ENCODE measurements at places on chromosomes 13 and 19. TPM values are rescaled to one million over a fixed set of nuclear protein-coding genes. Genes with fewer than 3 reads are reported as not detected.
A peak's percentile ranks its signal among the peaks of the same experiment; 100 is the strongest.

DNA sequence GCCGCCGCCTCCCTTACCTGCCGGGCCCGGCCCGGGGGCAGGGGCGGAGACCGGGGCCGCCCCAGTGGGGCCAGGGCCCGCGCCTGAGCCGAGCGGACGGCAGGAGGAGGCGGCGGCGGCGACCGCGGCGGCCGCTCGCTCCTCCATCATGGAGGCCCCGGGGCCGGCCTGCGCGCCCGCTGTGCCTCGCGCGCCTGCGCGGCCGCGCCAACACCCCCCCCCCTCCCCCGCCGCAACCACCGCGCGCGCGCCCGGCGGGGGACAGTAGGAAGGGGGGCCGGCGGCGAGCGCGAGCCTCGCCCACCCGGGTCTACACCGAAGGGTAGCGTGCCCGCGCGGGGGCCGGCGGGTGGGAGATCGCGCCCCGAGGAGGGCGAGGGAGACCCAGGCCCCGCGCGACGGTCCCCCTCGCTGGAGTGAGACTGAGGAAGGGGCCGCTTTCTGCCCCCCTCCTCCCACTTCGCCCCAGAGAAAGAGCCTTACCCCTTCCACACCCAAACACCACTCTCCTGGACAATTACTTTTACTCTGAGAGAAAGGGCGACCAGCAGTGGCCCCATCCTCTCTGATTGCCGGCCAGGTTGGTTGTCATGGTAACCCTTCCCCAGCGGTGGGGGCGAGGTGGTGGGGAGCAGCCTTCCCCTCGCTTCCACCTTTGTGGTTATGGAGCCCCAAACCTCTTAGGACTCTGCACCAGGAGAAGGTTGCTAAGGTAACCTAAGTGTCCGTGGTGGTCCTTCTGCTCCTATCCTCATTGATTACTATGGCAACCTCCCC lies at the start of gene STRN4:
Gene STRN4, minus strand, starts transcription at position 170 of the 777 bp plus-strand sequence. Its CDS starts 20 bp downstream, at position 150.
- peak within 1 kb of the TSS; percentile 100 for H3K4me3 ChIP-seq
- peak within 1 kb of the TSS; percentile 98 for H3K27ac ChIP-seq
- DNase-seq = peak; percentile 75
- no peaks in the 10 kb centered on the region for H3K4me1 ChIP-seq

- H3K36me3 ChIP-seq = no peaks in the 10 kb centered on the region
- H3K4me3 ChIP-seq = no peak overlapping the region
- no peaks in the 10 kb centered on the region for H3K27me3 ChIP-seq
- no peaks in the 10 kb centered on the region for H3K4me1 ChIP-seq
- no peak for DNase-seq
These were observed 46.4 kb downstream of the ZNF85 start for GRCh38 chr19:20969498-20969897.

GRCh38 chr13:33025220-33025744 lies 9.1 kb downstream of the KL start:
- no peak overlapping the region for H3K27ac ChIP-seq
- H3K27me3 ChIP-seq = peaks cover 42% of the 10 kb centered on the region
- no peak overlapping the region for H3K4me3 ChIP-seq
- H3K36me3 ChIP-seq = no peaks in the 10 kb centered on the region
- DNase-seq = no peak
- H3K4me1 ChIP-seq = no peaks in the 10 kb centered on the region

CACNG6 gene
- total RNA-seq = 38.4 TPM

C19orf67 gene
- total RNA-seq = 3.6 TPM

- DNase-seq = no peak
- H3K4me1 ChIP-seq = no peaks in the 10 kb centered on the region
- no peak overlapping the region for H3K27ac ChIP-seq
- H3K4me3 ChIP-seq = no peak overlapping the region
- H3K27me3 ChIP-seq = peaks cover 74% of the 10 kb centered on the region
- no peaks in the 10 kb centered on the region for H3K36me3 ChIP-seq
These were observed 310.2 kb downstream of the ZNF536 start for GRCh38 chr19:30682146-30682998.

TJP3 gene
- total RNA-seq = 5.2 TPM

DNA sequence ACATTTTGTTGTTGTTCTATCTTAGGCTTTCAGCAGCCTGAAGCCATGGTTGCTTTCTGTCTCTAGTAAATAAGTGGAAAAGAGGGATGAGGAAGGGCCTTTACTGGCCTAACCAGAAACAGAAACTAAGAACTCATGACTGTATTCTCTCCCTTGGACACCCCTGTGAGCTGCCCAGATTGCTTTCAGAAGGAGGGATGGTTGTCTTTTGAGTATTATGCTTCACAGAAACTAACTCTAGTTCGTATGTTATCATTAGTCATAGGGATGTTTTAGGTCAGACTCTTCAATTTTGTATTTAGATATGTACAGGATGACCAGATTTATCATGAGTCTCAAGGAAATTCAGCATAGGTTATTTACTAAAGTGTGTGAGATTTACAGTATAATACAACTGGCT lies 17.5 kb downstream of the BORA start:
- no peak overlapping the region for H3K27ac ChIP-seq
- no peak for DNase-seq
- no peak overlapping the region for H3K4me3 ChIP-seq
- H3K27me3 ChIP-seq = no peaks in the 10 kb centered on the region

DNA sequence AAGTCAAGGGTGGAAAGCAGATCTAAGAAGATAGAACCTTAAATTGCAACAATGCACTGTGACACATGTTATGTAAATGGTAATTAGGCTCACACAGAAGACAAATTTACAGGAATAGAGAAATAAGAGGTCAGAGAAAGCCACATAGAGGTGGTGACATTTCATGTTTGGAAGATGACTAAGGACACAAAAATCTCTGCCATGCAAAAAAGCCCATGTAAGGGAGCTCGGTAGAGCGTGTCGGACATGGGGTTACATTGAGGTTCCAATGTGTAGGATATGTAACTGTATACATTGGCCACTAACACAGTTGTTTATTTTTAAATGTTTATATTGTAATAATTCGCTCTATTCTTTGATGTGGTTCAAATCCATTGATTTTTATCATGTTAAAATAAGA lies 33.7 kb downstream of the SUGT1 start:
- H3K4me1 ChIP-seq = no peaks in the 10 kb centered on the region
- H3K36me3 ChIP-seq = peaks cover 17% of the 10 kb centered on the region
- no peaks in the 10 kb centered on the region for H3K27me3 ChIP-seq
- no peak overlapping the region for H3K27ac ChIP-seq

GRCh38 chr19:33905473-33905936 lies 108.8 kb downstream of the KCTD15 start:
- H3K4me3 ChIP-seq = peak overlapping the region; percentile 30
- H3K36me3 ChIP-seq = no peaks in the 10 kb centered on the region
- no peaks in the 10 kb centered on the region for H3K4me1 ChIP-seq
- DNase-seq = peak; percentile 22
- H3K27me3 ChIP-seq = no peaks in the 10 kb centered on the region
- H3K27ac ChIP-seq = no peak overlapping the region

- DNase-seq = no peak
- no peaks in the 10 kb centered on the region for H3K27me3 ChIP-seq
These were observed 184.1 kb downstream of the RGCC start for GRCh38 chr13:41641429-41641828.

DNA sequence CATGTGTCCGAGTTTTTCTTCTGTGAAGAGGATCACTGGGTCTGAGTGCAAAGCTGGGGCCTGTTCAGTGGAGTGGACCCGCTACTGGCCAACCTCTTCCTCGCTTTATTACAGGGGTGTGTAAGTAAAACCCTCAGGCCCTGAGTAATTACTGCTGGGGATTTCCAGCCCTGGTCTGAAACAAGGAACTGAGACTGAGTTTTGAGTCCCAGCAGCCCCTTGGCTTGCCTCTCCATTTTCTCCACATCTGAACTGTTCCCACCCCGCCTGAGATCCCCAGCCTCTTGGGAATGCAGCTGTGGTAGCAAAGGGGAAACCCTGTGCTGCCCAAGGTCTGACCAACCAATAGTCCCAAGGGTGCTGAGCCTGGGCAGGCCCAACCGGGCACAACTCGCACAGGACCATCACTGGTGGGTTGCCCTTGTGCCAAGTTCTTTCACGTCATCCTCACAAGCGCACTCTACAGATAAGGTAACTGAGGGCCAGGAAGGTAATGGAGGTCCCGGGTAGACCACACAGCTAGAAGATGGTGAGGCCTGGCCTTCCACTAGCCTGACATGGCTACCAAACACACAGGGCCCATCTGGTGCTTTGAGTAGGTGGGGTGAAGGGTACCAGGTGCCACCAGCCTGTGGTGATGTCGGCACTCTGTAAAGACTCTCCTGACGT lies 13.7 kb upstream of the SLC35E1 start:
- peak overlapping the region; percentile 79 for H3K27ac ChIP-seq
- peaks cover 77% of the 10 kb centered on the region for H3K4me1 ChIP-seq
- H3K27me3 ChIP-seq = no peaks in the 10 kb centered on the region

GRCh38 chr13:107091428-107091827 lies 523.5 kb upstream of the ARGLU1 start:
- no peaks in the 10 kb centered on the region for H3K36me3 ChIP-seq
- DNase-seq = peak; percentile 5
- no peaks in the 10 kb centered on the region for H3K4me1 ChIP-seq
- H3K4me3 ChIP-seq = no peak overlapping the region
- no peak overlapping the region for H3K27ac ChIP-seq
- H3K27me3 ChIP-seq = peaks cover 74% of the 10 kb centered on the region

INSR gene
- total RNA-seq = 27.8 TPM

ZNF234 gene
- 16.4 TPM for total RNA-seq

MBD3L3 gene
- not detected for total RNA-seq

DNA sequence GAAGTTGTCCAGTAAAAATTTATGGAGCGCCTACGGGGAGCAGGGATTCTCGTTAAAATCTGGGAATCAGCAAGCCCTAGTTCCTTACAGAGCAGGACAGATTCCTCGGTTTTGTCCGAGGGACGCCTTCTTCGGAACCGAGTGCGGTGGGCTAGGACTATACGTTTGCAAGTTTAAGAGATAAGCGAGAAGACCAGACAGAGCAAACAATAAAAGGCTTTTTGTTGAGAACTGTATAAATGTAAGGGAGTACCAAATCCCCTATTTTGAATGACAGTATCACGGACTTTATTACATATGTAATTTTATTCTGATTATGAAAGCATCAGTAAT lies 971 bp upstream of the ANKRD10 start:
- peaks cover 20% of the 10 kb centered on the region for H3K4me1 ChIP-seq
- no peak for DNase-seq
- H3K36me3 ChIP-seq = no peaks in the 10 kb centered on the region
- peak overlapping the region; percentile 76 for H3K4me3 ChIP-seq
- peak overlapping the region; percentile 98 for H3K27ac ChIP-seq

DNA sequence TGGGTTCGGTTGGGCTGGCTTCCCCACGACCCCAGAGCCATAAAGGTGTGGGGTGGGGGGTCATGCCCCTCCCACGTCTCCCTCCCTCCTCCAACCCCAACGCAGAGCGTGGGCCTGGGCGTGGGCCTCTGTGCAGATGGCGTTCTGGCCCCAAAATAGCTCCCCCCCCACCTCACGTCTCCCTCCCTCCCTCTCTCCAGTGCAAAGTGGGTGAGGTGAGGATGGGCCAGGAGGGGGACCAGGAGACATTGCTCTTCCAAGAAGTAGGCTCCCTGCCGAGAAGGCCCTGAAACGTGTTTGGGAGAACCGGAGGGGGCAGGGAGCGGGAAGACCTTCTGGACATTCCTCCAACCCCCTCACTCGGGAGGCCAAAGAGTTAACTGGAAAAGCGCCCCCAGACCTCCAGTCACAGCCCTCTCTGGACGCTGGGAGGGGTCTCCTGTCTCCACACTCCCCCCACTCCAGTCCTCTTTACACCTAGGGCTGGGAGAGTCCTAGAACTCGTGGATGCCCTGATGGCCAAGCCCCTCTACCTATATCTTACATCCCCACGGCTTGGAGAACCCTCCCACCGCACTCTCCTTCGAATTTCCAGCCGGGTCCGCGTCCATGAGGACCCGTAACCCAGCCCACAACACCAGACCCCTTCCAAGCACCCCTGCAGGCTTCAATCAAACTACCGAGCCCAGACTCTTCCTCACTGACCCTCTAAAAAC lies 855 bp downstream of the UNC13A start:
- peaks cover 29% of the 10 kb centered on the region for H3K27me3 ChIP-seq
- peak overlapping the region; percentile 19 for H3K4me3 ChIP-seq

CEACAM20 gene
- not detected for total RNA-seq

GRCh38 chr13:80040196-80040980 lies 300.5 kb downstream of the SPRY2 start:
- H3K4me1 ChIP-seq = no peaks in the 10 kb centered on the region
- H3K36me3 ChIP-seq = no peaks in the 10 kb centered on the region
- no peak overlapping the region for H3K4me3 ChIP-seq
- H3K27ac ChIP-seq = no peak overlapping the region
- no peaks in the 10 kb centered on the region for H3K27me3 ChIP-seq

BST2 gene
- 69.3 TPM for total RNA-seq

- H3K4me3 ChIP-seq = no peak overlapping the region
- H3K27ac ChIP-seq = no peak overlapping the region
- no peaks in the 10 kb centered on the region for H3K4me1 ChIP-seq
- no peaks in the 10 kb centered on the region for H3K36me3 ChIP-seq
- no peaks in the 10 kb centered on the region for H3K27me3 ChIP-seq
These were observed 23.6 kb upstream of the NDFIP2 start for GRCh38 chr13:79457390-79457789.

ZNF548 gene
- 37.9 TPM for total RNA-seq

- peak overlapping the region; percentile 39 for H3K4me3 ChIP-seq
- H3K36me3 ChIP-seq = no peaks in the 10 kb centered on the region
- peaks cover 10% of the 10 kb centered on the region for H3K4me1 ChIP-seq
- no peak overlapping the region for H3K27ac ChIP-seq
- H3K27me3 ChIP-seq = peaks cover 88% of the 10 kb centered on the region
- no peak for DNase-seq
These were observed 5.5 kb upstream of the POU4F1 start for GRCh38 chr13:78608688-78609463.

CCDC106 gene
- total RNA-seq = 42.4 TPM

- no peak overlapping the region for H3K27ac ChIP-seq
- no peak overlapping the region for H3K4me3 ChIP-seq
- peaks cover 14% of the 10 kb centered on the region for H3K36me3 ChIP-seq
- no peaks in the 10 kb centered on the region for H3K27me3 ChIP-seq
- no peak for DNase-seq
- no peaks in the 10 kb centered on the region for H3K4me1 ChIP-seq
These were observed 165.1 kb downstream of the PDS5B start for GRCh38 chr13:32751340-32751739.

- no peak overlapping the region for H3K27ac ChIP-seq
- H3K4me3 ChIP-seq = no peak overlapping the region
- DNase-seq = peak; percentile 76
- H3K27me3 ChIP-seq = no peaks in the 10 kb centered on the region
- H3K4me1 ChIP-seq = peaks cover 7% of the 10 kb centered on the region
These were observed 113.7 kb downstream of the RFC3 start for GRCh38 chr13:33931397-33932311.

A1BG gene
- 75.0 TPM for total RNA-seq

LENG9 gene
- total RNA-seq = 6.3 TPM

ZNF8 gene
- total RNA-seq = 14.7 TPM

DNA sequence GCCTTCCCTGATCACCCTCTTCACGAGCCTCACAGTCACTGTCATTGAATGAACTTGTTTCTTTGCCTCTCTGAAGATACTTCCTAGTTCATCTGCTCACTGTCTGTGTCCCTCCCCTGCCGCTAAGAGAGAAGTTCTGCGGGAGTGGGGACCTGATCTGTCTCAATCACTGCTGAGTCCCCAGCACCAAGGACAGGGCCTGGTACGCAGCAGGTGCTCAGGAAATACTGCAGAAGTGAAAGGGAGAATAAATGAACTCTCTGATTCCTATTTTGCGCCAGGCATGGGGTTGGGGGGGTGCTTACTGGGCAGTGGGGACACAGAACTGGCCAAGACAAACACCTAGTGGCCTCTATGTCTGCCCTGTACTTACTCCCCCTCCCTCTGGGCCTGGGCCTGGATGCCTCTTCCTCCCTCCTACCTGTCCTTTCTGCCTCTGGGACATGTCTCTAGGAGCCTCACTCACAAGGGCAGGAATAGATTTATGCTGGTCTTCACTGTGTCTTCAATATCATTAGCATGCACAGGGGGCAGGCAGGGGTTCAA lies 17.5 kb downstream of the FCGBP start:
- no peak overlapping the region for H3K27ac ChIP-seq
- no peaks in the 10 kb centered on the region for H3K27me3 ChIP-seq
- no peak overlapping the region for H3K4me3 ChIP-seq
- H3K4me1 ChIP-seq = no peaks in the 10 kb centered on the region
